ENCODE measurements at places on chromosomes 2 and 18.
A peak's percentile ranks its signal among the peaks of the same experiment; 100 is the strongest.

GRCh38 chr2:211423018-211423417 lies 866.6 kb downstream of the CPS1 start:
- no peak for DNase-seq

DNA sequence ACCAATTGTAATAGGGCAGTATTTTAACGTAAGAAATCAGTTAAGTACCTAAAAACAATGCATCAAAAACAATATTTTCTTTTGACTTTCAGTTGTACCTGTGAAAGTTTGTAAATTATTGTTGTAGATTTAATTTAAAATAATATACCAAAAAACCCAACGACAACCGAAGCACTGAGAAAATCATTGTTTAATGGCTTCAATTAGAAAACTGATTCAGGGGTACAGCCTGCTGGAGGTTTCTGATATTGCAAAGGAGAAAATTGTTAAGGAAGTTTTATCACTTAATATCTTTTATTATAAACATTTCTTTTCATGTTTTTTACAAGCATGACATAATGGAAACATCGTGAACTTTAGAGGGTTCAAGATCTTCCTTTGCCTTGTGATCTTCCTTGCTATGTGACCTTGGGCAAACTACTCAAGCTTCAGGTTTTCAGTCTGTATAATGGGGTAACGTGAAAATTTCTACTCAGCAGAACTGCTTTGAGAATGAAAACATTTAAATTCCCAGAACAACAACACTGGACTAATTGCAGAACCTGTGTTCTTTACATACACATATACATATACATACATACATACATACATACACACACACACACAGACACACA lies 76.3 kb upstream of the GLS start:
- DNase-seq: no peak

GRCh38 chr2:1609040-1609439 lies 135.3 kb downstream of the PXDN start:
- DNase-seq: no peak

DNA sequence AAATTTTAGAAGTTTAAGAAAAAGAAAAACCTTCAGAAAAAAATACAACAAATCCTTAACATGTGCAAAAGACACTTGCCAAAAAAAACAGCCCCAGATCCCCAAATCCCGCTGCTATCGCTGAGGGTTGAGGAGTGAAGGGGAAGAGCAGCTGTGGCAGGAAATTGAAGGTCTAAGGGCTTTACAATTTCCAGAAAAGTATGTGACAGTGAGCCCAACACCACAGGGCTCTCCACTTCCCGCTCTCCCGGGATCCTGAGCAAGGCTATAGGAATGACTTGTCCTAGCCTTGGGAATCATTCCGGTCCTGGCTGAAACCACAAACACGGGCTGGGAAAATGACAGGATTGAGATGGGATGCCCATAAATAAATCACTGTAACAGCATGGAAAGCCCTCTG lies 191.4 kb downstream of the TMEM163 start:
- no peak for DNase-seq

DNA sequence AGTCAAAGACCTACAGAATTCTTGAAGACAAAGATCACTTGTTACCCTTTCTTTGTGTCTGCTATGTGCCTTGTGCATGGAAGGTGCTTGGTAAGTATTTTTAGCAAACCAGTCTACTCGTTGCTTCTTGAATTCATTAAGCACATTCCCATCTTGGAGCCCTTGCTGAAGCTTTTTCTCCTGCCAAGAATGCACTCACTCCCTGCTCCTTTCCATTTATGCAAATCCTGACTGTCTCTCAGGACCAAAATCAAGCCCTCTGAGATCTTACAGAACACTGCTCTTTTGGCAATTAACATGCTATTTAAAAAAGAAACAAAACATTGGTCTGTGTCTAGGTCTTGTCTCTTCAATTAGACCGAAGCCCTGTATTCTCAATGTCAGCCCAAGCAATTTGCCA lies 75.8 kb downstream of the CLHC1 start:
- DNase-seq: no peak

- DNase-seq: no peak
Measured at GRCh38 chr2:102256874-102257462, 54.4 kb upstream of the IL1RL1 start.

- DNase-seq: no peak
Measured at GRCh38 chr2:32947076-32947483, 327 bp downstream of the LTBP1 start.

DNA sequence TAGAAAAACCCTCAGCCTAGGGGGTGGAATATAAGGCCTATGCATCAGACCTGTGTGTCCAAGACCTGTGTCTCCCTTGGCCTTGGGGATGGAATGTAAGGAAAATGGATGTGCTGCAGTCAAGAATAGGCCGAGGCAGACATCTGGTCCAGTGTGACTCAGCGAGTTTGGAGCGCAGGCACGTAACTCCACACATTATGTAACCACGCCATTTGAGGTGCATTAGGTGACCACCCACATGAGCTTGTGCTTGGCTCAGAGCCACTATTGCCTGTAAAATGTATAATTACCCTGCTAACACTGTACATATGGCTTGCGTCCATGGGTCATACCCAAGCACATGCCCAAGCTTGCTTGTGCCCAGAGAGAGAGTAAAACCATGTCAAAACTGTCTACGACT lies 580.9 kb upstream of the HNMT start:
- DNase-seq: no peak

GRCh38 chr2:45237850-45238542 lies 228.7 kb upstream of the SIX2 start:
- peak; percentile 76 for DNase-seq

DNA sequence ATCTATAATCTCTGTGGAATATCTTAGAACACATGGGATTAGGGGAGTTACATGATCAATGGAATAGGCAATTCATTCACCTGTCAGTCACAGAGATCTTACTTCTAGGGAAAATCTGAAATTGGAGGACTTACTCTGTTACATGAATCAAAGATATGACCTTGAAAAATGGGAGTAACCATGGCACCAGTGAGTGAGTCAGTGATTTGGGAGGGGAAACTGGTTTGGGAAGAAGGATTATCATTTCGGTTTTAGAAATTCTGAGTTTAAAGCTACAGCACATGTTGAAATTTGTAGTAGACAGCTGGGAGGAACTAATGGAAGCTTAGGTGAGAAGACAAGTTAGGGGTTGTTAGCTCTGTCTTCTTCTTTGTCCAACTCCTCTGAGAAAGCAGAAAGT lies 153.7 kb downstream of the CAMKMT start:
- no peak for DNase-seq

GRCh38 chr18:55748227-55748738 lies 160.3 kb upstream of the TCF4 start:
- no peak for DNase-seq

DNA sequence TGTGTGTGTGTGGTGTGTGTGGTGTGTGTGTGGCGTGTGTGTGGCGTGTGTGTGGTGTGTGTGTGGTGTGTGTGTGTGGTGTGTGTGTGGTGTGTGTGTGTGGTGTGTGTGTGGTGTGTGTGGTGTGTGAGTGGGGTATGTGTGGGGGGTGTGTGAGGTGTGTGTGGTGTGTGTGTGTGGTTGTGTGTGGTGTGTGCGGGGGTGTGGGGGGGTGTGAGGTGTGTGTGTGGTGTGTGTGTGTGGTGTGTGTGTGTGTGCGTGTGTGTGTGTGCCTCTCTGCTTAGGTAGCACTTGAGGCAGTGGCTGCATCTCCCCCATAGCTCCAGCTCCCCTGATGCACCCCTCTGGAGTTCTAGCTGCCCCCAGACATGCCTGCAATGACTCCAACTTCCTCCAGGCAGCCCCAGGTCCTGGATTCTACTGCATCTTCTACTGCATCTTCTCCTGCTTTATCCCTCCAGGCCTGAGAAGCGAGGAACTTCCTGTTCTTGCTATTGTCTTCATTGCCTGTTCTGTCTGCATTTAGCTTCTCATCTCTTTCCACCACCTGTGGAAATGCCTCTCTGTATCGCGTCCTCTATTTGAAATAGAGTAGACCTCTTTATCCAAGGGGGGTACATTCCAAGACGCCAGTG lies 22.2 kb upstream of the MLPH start:
- DNase-seq: no peak

GRCh38 chr2:175003875-175004729 lies 1.1 kb downstream of the CHN1 start:
- no peak for DNase-seq

DNA sequence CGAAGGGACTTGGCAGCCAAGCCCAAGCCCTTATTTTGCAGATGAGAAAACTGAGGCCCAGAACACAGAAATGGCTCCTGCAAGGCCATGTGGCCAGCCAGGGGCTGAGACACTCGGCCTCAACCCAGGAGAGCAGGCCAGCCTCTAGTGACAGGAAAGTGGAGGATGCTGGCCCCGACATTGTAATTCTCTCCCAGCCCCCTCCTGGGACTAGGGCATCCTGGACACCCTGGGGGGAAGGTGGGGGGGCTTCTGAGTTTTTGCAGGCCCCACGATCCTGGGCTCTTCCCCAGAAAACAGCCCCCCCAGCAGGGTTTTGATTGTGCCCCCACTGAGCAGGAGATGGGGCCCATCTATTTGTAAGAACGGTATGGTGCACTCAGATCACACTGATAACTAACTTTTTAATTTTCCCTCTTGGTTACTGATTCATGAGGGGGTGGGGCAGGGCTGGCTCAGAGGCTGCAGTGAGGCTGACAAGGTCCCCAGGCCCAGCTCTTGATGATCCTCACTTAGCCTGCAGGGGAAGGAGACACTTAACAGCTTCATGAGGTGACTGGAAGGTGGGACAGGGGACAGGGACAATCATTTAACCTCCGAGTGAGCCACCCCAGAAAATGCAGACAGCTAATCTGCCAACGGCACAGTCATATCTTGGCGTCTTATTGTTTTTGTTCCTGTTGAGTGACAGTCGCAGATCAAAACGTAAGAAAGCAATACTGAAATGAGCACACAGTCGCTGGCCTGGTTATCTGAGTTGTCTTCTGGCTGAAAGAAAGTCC lies 18.9 kb downstream of the SMAD7 start:
- peak; percentile 32 for DNase-seq

GRCh38 chr2:197883354-197884032 lies 79.1 kb downstream of the PLCL1 start:
- DNase-seq: no peak

DNA sequence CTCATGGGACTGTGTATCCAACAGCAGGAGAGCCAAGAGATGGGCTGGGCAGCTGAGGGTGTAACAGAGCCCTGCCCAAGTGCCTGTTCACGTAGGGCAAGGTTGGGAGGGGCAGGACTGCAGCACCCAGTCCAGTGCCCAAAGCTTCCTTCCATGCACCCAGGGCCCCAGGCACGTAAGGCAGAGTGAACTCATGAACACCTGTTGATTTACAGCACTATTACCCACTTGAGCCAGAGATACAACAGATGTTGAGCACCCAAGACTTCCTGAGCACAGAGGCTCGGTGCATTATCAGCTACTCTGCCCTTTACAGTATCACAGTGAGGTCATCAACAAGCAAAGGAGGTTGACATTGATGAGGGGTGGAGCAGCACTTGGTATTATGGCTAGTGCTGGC lies 50.2 kb upstream of the FHL2 start:
- DNase-seq: no peak

DNA sequence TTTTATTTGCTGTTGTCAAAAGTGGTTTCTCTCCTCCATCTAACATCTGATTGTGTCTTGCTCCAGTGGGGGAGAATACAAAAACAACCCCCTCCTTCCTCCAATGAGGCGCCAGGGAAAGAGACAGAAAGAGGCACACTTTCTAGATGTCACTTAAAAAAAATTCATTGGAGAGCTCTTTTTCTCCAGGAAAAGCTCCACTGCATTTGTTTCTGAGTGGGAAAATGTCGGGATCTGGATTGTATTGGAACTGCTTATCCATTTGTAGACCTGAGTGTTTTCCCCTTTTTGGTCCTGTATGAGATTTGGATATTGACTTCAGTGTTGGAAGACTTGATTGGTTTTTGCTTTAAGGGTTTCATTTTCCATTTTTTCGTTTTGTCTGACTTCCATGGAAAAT lies 995 bp downstream of the MBD5 start:
- DNase-seq: no peak

GRCh38 chr2:120847700-120848321 lies 112.1 kb downstream of the GLI2 start:
- DNase-seq: no peak

GRCh38 chr18:22176420-22177326 lies 7.3 kb downstream of the GATA6 start:
- DNase-seq: no peak

- DNase-seq: no peak
Measured at GRCh38 chr2:236239276-236240065, 24.7 kb downstream of the ASB18 start.

- no peak for DNase-seq
Measured at GRCh38 chr2:199662255-199662654, 188.7 kb downstream of the FTCDNL1 start.

DNA sequence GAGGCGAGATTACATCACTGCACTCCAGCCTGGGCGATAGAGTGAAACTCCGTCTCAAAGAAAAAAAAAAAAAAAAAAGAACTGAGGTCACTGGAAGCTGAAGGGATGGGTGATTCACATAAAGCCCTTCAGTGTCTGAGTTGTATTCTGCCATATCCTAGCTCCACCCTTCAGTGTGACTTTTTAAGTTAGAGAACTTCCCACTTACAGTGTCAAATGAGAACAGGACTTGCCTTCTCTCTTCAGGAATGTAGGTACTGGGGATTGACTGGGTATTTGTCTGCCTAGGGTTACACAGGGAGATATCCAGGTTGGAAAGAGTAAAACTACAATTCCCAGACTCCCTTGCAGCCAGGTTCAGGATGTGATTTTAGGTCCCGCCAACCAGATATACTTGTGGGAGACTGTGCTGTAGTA lies 37.9 kb downstream of the EHD3 start:
- no peak for DNase-seq
